ENCODE measurements at places on chromosomes 2 and 18. TPM values are rescaled to one million over a fixed set of nuclear protein-coding genes. Genes with fewer than 3 reads are reported as not detected.

GRCh38 chr2:177355874-177356273, 36.7 kb upstream of the AGPS start:
- no peak for DNase-seq

The L3MBTL4 gene
- total RNA-seq = 10.1 TPM

DNA sequence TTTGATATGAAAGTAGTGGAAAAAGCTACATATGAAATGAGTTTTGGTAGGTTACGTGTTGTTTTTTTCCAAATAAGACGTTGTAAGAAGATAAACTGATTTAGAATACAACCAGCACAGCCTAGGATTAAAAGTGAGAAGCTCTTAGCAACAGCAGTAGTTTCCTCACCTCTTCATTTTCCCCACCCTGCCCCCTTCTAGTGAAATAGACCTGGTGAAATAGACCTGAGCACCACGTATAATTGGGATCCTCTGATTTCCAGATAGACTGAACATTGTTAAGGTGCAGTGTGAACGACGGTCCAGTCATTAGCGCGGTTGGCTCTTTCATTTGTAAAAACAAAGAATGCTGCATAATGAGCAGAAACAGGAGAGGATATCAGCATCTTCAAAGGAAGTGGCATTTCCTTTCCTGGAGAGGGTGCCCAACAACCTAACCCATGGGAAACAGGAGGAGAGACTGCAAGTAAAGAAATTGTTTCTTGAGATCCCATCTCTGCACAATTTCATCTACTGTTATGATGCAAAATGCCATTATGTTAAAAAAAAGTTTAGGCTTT, 114.3 kb downstream of the FIGN start:
- DNase-seq = no peak

The CTAGE1 gene
- not detected for total RNA-seq

- DNase-seq = no peak
These were observed 57.6 kb upstream of the CABLES1 start for GRCh38 chr18:23077493-23078256.

GRCh38 chr2:96953611-96953978, 32.8 kb downstream of the FAM178B start:
- peak; percentile 25 for DNase-seq

- no peak for DNase-seq
These were observed 184.7 kb downstream of the EIPR1 start for GRCh38 chr2:3192920-3193319.

DNA sequence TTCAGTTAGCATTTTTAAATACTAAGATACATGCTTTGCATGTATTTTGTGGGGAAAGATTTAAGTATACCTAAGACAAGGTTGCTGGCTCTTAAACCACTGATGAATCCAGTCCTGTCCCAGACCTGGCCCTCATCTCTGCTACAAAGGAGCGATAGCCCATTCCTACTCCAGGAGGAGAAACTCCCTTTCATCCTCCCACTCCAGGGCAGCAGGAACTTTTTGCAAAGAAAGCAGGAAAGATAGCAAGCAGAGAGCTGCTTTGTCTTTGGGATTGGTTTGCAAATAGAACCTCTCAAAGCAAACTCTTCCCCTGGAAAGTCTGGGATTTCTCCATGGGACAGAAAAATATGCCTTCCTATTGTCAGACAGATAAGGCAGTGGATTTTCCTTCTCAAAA, 43.6 kb upstream of the COPS8 start:
- no peak for DNase-seq

All from left lung (tissue), 14 donors.